Kidney glomerular epithelial cell (primary cell): ENCODE measurements at places on chromosomes 11 and 22.

- no peak for DNase-seq
These were observed 27.3 kb downstream of the SYT7 start for GRCh38 chr11:61553373-61554171.

GRCh38 chr11:126496576-126497337, 141.3 kb downstream of the ST3GAL4 start:
- DNase-seq, result no peak

DNA sequence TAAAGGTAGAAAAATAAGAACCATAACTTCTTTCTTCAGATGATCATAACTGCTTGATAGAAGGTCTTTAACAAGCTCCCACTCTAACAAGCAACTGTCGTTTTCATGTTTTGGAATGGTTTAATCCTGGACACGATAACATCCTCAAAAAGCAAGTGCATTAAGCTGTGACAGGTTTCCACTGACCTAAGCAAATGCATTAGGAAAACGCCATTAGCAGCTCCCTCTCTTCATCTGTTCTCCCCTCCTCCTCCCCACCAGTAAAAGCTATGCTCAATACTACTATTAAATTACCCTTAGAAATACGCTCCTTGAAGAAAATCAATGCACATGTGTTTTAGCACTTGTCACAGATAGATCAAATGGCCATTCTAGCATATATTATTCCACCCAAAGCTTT, 729.4 kb downstream of the OPCML start:
- no peak for DNase-seq

DNA sequence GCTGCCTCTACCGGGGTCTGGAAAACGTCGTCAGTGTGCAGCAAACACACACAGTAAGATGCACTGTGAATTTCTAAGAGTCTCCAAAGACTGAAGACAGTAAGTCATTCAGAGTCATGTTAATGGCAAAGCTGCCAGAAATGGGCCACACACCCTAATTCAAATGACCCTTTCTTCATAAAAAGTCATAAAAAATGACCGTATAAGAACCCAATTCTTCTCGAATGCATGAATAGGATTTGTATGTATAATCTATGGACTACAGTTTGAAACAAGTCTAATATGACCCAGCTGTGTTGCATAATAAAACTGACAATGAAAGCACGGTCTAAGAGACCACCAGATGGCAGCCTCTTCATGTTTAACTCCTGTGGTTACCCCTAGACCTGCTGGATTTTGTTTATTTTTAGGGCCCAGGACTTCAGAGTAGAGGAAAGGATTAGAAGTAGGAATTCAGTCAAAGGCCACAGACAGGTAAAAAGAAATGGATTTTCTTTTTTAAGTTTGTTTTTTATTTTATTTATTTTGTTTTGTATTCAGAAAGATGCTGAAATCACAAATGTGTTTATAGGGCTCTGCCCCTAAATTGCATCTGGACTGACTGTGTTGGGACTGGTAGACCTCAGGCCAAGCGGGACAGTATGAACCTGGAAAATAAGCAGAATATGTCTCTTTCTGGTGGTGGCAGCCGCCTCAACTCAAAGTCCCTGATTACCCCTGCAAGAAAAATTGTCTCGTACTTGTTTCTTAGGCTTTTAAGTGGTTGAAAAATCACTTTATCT, 32.1 kb upstream of the SLC5A12 start:
- DNase-seq, result peak; percentile 67

DNA sequence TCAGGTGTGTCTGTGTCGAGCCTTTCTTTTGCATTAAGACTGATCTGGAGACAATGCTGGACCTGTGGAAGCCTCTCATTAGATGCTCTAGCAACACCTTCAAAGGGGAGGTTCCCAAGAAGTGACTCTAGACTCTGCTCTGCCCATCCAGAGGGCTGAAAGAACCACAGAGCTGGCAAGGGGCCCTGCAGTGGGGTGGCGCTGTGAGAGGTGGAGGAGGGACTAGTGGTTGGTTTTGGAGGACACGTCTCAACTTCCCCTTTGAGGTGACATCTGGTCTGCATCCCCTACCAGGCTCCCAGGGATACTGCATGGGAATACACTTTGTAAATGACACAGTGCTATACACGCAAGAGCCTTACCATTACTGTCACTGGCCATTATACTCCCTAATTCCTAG, 34.2 kb upstream of the SYT13 start:
- no peak for DNase-seq

DNA sequence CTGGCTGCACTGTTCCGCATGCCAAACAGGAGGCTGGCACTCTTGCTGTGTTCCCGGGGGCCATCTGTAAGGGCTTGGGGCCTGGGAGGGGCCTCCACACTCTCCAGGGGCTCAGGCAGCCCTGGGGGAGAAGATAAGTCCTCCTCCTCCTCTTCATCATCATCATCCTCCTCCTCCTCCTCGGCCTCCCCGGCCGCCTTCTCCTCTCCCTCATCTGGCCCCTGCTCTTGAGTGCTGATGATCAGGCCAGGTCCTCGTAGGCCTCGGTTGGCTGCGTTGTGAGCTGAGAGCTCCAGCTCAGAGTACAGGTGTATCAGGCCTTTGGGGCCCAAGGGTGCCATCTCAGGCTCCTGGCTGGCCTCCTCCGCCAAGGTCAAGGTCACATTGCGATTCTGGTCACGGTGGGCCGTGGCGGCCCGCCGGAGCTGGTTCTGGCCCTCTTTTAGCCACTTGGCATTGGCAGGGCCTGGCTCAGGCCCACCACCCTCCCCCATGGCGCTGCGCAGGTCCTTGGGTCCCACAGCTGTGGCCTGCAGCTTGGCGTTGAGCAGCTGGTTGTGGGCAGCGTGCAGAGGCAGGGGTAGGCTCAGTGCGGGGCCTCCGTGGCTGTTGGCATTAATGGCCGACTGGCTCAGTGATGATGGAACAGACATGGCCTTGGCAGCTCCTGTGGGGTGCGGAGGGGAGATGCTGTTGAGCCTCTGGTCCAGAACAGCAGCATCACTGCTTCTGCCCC, 8.0 kb downstream of the APBB1 start:
- no peak for DNase-seq
